ENCODE measurements at places on chromosomes 5 and 9. TPM values are rescaled to one million over a fixed set of nuclear protein-coding genes. Genes with fewer than 3 reads are reported as not detected.

MSANTD3 gene
- 9.8 TPM for total RNA-seq

PRSS3 gene
- total RNA-seq: 310 TPM

CDC20B gene
- not detected for total RNA-seq

PTGES2 gene
- 84.2 TPM for total RNA-seq

PCDHGC5 gene
- total RNA-seq: 0.76 TPM

ARID3C gene
- not detected for total RNA-seq

TAS2R1 gene
- total RNA-seq: not detected

ACSL6 gene
- total RNA-seq: 0.58 TPM

EQTN gene
- 1.5 TPM for total RNA-seq

ARHGEF28 gene
- total RNA-seq: 9.5 TPM

LCN6 gene
- total RNA-seq: 3.6 TPM

FOXI1 gene
- total RNA-seq: 0.21 TPM

MEIKIN gene
- not detected for total RNA-seq

SLC4A9 gene
- 0.42 TPM for total RNA-seq

FST gene
- 1.3 TPM for total RNA-seq

CYLC2 gene
- total RNA-seq: not detected

FOXD4L3 gene
- total RNA-seq: not detected

ANGPTL2 gene
- 12.0 TPM for total RNA-seq

SEMA6A gene
- total RNA-seq: 103 TPM

ANKRD31 gene
- total RNA-seq: not detected

Measured in left colon (tissue), 2 donors.